OCI-M1 (cell line): ENCODE measurements at places on chromosomes 7 and 10.

- DNase-seq, result peak; percentile 30
These were observed 809.5 kb downstream of the GRID1 start for GRCh38 chr10:85557077-85557476.

- DNase-seq, result no peak
These were observed 405.0 kb downstream of the DNAJB9 start for GRCh38 chr7:108974641-108975040.

GRCh38 chr7:45646207-45646821, 72.1 kb downstream of the ADCY1 start:
- no peak for DNase-seq

DNA sequence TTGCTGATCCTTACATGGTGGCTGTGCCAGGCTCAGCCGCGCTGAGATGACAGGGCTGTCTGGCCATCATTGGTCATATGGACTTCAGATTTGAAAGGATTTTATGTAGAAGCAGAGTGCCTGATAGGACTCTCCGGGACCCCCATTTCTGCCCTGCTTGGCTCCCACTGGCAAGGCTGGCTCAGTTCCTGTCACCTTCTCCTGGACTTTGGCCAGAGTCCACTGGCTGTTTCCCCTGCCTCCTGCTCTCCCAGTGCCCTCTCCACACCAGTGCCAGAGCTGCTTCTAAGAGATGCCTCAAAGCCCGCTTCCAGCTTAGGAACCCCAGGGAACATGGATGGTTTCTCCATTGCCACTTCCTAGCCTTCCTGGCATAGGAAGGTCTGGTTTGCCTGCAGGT, 5.1 kb upstream of the SH2D4B start:
- DNase-seq, result no peak

DNA sequence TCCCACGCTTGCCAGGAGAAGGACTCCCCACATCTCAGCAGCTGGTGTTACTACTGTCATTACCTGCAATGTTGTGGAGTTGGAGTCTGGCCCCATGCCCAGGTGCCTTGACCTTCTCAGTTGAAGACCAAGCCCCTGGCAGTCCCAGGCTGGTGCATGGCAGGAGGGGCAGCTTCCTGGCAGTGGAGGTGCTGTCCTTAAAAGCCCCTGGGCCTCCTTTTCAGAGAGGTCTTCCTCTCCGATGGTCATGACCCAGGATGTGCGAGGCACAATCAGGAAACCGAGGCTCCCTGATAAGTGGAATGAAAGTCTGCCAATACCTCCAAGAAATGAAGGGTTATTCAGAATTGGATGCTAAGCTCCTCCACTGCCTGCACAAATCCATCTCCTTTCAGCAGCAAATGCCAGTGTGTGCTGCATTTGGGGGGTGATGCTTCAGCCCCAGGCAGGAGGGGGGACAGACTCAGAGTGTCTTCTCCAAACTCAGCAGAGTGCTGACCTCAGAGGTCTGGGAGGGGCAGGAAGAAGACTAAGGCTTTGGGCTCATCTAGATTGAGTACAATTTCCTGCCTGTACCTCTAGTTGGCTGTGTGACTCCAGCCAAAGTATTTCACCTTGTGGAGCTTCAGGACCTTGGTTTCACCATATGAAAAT, 97.0 kb upstream of the DDC start:
- DNase-seq, result no peak

GRCh38 chr7:20991544-20991943, 204.9 kb upstream of the SP8 start:
- DNase-seq, result no peak
